Activated T-cell treated with anti-CD3 and anti-CD28 coated beads, Interleukin-2, amount 50 U/mL, for 24 hours (primary cell): ENCODE measurements at places on chromosomes 2 and 18.

DNA sequence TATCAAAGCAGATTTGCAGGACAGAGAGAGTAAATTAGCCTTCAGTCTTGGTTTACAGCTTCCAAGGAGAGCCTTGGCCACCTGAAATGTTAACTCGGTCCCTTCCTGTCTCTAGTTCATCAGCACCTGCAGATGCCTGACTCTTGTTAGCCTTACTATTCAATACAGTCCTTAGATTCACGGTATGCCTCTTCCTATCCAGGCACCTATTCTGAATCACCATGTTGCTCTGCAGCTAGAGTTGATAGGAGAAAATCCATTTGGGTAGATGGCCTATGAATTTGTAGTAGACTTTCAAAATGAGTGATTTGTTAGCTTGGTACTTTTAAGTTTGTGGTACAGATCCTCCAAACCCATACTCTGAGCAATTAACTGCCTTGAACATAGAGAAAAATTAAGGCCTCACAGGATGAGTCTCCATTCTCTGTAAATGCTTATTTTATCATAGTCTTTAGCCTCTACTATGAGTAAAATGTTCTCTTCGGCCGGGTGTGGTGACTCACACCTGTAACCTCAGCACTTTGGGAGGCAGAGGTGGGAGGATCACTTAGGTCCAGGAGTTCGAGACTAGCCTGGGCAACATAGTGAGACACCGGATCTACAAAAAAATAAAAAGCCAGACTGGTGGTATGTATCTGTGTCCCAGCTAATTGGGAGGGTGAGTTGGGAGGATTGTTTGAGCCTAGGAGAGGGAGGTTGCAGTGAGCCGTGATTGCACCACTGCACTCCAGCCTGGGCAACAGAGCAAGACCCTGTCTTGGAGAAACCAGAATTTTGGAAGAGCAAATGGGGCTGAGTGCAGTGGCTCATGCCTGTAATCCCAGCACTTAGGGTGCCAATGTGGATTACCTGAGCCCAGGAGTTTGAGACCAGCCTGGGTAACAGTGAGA is 32.9 kb downstream of the PTCD3 start:
- DNase-seq: no peak

- DNase-seq: no peak
Observed at GRCh38 chr18:5995626-5996025, 100.3 kb upstream of the TMEM200C start.

DNA sequence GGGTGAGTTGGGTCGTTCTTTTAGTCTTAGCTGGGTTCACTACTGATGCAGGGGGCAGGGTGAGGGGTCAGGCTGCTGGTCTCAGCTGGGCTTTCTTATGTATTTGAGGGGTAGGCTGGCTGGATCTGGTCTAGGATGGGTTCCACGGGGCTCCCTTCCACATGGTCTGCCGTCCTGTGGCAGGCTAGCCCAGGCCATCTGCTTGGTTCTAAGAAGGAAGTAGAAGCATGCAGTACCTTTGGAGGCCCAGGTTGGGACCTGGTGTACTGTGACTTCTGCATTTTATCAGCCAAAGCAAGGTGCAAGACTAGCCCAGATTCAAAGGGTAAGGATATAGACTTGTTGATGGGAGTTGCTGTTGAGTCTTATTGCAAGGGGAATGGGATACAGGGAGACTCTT is 35.5 kb upstream of the MGAT5 start:
- no peak for DNase-seq

DNA sequence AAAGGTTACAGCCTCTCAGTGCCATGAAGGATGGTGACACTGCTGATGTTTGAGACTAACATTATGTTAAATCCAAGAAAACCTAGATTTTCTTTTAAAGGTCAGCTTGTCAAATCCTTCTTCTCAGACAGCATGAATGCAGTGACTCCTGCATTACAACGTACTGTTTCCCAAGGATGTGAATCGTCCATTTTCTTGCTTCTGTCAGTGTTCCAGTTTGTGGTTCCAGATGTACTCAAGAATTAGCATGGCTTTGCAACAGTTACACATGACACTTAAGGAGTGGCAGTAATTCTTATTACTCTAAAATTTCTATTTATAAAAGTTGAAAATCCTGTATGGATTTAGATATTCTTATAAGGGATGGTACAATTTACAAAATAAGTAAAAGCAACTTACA is 1.5 kb upstream of the TTC39C start:
- no peak for DNase-seq

GRCh38 chr2:105802587-105802986 is 57.9 kb downstream of the NCK2 start:
- DNase-seq: peak; percentile 69

DNA sequence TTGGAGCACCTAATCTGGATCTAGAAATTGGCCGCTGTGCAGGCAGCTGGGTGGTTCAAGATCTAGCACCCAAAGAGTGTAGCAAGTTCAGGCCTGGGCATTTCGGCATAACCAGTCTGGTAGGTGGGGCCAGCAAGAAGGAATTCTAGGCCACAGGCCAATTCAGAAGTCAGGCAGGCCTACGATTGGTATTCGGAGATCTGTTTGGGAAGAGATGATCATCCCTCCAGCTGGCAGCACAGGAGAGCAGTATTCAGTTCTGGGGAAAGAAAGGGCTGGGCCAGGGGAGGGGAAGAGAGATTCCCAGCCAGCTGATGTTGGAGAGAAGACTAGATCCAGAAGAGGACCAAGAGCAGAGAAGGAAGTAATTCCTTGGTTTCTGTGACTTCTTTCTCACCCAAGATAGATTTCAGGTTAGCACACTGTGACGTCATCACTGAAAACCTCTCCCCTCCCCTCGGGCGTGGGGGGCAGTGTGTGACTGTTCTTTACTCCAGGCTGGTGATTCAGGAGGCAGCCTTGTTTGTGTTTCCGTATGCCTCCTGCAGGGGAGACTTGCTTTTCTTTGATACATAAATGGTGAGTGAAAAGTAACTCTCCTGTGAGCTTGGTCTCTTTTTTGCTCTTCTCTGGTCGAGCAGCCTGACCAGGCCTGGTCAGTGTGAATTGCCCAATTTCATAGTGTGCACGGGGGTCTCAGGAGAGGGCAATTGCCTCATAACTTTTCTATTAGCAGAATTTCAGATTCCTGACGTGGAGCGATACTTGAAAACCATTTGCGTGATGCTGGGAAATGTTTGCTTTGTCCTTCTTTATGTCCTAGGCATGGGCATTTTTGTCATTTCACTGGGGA is 61.1 kb downstream of the MEIS1 start:
- no peak for DNase-seq

DNA sequence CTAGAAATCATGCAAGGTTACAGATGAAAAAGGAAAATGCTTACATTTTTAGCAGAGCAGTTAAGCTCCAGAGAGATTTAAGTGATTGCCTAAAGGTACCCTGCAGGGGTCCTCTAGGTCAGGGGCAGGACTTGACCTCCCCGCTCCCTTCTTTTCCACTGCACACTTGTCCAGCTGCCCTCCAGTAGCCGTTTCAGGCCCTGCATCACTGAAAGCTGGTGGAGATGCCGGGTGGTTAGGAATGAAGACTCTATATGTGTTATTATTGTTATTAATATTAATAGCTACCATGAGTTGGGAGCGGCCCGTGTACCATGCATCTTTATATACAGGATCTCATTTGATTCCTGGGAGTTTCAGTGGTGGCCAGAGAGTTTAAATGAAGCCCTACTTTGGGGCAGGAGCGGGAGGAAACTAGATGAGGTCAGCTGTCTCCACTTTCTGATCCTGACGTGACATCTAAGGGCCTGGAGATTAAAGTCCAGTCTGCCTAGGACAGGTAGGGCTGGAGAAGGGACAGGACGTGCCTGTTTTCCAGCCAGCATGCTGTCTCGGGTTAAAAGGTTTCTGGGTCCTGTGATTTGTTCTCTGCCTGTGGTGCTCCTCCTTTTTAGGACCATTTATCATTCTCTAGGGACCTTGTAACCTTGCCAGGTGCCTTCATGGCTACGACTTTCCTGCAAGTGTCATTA is 2.1 kb downstream of the TMEM37 start:
- no peak for DNase-seq

GRCh38 chr18:10487154-10487553 is 32.7 kb downstream of the APCDD1 start:
- no peak for DNase-seq

- no peak for DNase-seq
Observed at GRCh38 chr18:30094556-30094955, 948.0 kb downstream of the DSC3 start.

- no peak for DNase-seq
Observed at GRCh38 chr18:51643483-51643882, 446.0 kb upstream of the MEX3C start.

- DNase-seq: no peak
Observed at GRCh38 chr2:61288070-61288841, 126.3 kb downstream of the C2orf74 start.

- DNase-seq: no peak
Observed at GRCh38 chr2:176646033-176646615, 376.9 kb downstream of the MTX2 start.

GRCh38 chr2:20648206-20648605 is 2.7 kb downstream of the HS1BP3 start:
- DNase-seq: no peak

- DNase-seq: no peak
Observed at GRCh38 chr2:60447943-60448342, 105.5 kb downstream of the BCL11A start.

GRCh38 chr2:59266453-59266852 is 1025.3 kb upstream of the FANCL start:
- DNase-seq: no peak
